Right cardiac atrium (tissue), 5 donors: ENCODE measurements at places on chromosomes 6 and 20. TPM values are rescaled to one million over a fixed set of nuclear protein-coding genes. Genes with fewer than 3 reads are reported as not detected.

Gene CGA
- total RNA-seq, result 0.50 TPM

Gene FRMD1
- not detected for total RNA-seq

Gene VGLL2
- 22.8 TPM for total RNA-seq

Gene CDSN
- total RNA-seq, result 0.17 TPM

Gene SLC35F1
- 2.4 TPM for total RNA-seq

Gene AARS2
- total RNA-seq, result 6.8 TPM

- DNase-seq, result no peak
These were observed 245.9 kb downstream of the EYS start for GRCh38 chr6:65461121-65461520.

Gene CD109
- total RNA-seq, result 36.5 TPM

- DNase-seq, result no peak
These were observed 129.0 kb downstream of the SULF2 start for GRCh38 chr20:47656318-47656717.

Gene ARFGEF3
- total RNA-seq, result 1.1 TPM

- no peak for DNase-seq
These were observed 9.0 kb upstream of the NCOA6 start for GRCh38 chr20:34834459-34834893.

Gene BCAS1
- total RNA-seq, result not detected

DNA sequence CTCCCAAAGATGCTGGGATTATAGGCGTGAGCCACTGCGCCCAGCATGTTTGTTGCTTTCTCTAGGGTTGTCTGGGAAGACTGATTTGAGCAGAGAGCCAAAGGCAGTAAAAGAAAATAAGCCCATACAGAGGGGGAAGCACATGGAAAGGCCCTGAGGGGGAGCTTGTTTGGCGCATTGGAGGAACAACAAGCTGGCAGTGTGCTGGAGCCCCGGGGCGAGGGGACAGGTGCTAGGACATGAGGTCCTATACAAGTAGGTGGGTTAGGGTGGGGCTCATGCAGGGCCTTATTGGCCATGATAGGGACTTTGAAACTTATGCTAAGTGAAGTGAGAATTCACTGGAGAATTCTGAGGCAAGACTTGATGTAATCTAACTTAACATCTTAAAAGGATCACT, 35.3 kb downstream of the CD109 start:
- no peak for DNase-seq

GRCh38 chr6:113805811-113806495, 51.2 kb upstream of the MARCKS start:
- DNase-seq, result no peak

DNA sequence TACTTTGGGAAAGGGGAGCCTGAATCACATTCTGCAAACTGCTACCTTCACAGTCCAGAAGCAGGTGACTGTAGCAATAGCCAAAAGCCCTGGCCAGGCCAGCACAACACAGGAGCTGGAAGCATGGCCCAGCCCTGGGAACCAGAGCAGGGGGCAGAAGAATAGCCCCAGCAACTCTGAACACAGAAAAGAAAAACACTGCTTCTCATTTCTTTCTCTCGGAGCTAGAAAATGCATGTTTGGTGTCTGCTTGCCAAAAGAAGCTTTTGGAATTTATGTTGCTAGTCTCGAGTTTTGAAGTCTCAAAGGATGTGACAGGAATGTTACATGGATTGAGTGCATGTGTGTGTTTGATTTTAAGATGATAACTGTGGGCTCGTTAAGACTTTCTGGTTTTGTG, 79.8 kb upstream of the SCAF8 start:
- no peak for DNase-seq

DNA sequence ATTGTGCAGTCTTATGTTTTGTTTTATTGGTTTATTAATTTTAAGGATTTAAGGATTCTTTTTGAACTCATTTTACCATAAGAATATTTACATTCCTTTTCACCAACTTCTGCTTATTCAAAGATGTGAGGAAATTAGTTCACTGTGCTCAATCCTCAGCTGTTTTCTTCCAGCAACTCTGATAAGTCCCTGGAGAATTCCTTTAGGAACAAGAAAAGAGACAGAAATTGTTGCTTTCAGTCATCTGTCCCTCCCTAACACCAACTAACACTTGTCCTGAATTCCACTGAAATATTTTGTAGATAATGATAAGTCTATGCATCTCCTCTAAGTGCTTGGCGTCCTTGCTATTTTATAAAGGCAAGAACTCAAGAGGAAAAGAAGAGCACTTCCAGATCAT, 334.8 kb upstream of the MARCKS start:
- DNase-seq, result no peak

GRCh38 chr6:164216839-164217238, 802.3 kb downstream of the QKI start:
- DNase-seq, result peak; percentile 49

Gene PSMB8
- 28.4 TPM for total RNA-seq

GRCh38 chr6:138526822-138527235, 27.5 kb upstream of the NHSL1 start:
- DNase-seq, result peak; percentile 43

DNA sequence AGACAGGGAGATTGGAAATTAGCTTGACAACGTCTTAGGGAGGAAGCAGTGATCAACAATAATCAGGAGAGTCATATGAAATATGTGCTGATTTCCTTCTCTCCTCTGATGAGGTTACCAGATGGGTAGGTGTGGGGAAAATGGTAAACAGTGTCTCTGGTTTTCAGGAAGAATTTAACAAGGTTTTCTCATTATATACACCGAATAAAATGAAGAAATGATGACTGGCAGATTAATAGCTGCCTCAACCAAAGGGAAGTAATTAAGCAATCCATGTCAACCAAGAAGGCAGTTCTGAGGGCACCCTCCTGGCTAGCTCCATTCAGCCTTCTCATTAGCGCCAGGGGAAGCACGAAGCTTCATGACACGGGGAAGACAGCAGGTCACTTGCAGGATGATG, 12.7 kb upstream of the RAMACL start:
- no peak for DNase-seq

GRCh38 chr6:88881451-88881850, 82.0 kb downstream of the RNGTT start:
- DNase-seq, result no peak

DNA sequence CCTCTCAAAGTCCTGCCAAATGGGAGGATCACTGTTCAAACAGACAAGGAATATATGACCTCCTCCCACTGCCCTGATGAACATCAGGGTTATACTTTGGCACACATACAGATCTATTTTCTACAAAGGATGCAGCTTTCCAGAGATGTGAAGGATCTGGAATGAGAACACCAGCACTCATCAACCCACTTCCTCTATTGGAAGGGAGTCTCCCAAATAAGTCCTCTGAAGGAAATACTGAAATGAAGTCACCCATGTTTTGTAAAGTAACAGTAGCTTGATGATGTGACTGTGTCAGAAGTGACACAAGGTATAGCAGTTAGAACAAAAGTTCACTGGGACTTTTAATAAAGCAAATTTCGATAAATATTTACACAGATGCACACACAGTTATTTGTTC, 104.9 kb downstream of the OGFRL1 start:
- no peak for DNase-seq

GRCh38 chr6:86949771-86950170, 12.4 kb downstream of the HTR1E start:
- DNase-seq, result no peak

- no peak for DNase-seq
These were observed 11.8 kb upstream of the FILIP1 start for GRCh38 chr6:75505424-75505823.

Gene RAB32
- total RNA-seq, result 10.8 TPM

DNA sequence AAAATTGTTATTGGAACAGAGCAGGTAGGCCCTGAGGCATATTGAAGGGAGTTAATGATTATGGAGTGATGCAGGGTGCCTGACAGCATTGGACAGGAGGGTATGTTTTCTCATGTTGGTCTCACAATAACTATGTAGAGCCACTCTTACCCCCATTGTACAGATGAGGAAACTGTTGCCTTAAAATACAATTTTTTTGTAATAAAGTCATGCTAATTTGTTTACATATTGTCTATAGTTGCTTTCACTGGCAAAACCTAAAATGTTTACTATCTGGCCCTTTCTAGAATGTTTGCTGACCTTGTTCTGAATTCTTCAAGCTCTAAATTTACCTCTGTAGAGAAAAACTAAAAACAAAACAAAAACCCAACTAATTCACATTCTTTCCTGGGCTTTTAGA, 5.7 kb downstream of the ACOT8 start:
- no peak for DNase-seq

Gene C4A
- 154 TPM for total RNA-seq

Gene SMLR1
- not detected for total RNA-seq

DNA sequence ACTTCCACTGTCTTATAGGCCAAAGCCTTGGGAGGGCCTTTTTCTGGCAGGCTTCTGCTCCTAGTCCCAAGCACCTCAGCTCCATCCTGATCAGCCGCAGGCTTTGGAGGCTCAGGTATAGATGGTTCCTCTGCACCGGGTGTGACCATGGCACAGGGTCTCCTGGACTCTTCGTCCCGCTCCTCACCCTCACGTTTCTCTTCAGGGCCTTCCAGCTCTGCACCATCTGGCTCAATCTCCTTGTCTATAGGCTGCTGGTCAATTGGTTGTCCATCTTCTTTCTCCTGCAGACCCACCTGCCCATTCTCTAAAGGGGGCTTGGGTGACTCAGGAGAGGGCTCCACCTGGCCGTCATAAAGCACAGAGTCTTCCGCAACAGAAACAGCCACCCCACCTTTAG, 37.0 kb downstream of the BFSP1 start:
- DNase-seq, result no peak

GRCh38 chr6:42084889-42085288, 34.6 kb downstream of the TAF8 start:
- no peak for DNase-seq

DNA sequence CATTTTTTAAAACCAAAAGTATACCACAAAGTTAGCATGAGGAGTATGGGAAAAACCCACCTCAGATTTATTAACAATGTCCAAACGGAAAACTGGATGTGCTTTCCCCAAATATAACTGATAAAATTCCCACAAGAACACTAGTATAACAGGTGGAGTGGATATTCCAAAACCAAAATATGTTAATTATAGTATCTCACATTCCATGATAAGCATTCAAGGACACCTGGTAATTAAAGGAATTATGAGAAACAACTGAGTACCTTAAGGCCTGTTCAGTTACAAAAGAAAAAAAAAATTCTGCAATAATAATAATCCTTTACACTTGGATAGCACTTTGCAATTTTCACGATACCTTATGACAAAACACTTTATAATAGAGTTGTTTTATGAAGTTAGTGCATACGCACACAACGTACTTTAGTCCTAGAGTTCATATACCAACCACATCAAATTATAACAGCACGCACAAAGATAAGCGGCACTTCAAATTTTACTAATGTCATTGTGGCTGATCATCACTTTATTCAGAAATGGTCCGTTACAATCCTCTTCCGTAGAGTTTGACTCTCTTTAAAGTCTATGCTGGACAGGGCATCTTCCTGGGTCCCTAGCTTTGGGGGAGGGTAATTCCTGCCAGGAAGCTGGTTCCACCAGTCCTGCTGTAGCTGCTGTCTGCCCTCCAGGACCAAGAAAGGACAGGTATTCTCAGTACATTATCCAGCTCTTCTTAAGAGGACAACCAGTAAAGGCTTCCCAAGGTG, 1.7 kb downstream of the CDK19 start:
- DNase-seq, result no peak

DNA sequence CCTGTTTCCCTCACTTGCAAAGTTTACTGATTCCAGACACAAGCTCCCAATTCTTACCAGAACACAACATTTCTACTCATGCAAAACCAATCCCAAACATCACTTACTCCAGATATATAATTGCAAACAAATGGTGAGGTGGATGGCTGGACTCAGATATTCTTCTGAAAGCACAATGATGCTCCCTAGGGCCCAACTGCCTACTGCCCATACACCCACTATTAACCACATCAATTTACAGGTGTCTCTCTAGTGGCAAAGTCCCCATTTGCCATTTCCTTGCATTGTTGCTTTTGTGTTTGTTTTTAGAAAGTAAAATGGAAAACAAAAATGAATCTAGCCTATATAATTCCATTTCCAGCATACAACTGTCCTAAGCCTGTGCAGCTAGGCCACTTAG, 320.9 kb upstream of the PRDM1 start:
- DNase-seq, result no peak

DNA sequence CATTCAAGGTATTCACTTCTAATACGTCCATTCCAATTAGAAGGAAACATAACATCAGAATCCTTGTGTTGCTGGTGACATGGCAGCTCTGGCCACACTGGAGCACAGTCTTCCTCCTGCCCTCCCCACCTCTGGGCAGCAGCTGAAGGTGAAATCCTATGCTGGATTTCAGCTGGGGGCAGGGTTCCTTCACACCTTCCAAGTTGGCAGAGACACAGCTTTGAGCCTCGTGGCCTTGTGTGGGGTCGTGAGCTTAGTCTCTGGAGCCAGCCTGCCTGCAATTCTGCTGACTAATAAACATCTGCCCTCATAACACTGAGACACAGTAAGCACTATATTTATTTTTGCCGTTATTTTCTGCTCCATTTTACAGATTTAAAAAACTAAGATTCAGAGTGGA, 218.9 kb upstream of the RIN2 start:
- DNase-seq, result no peak
